ENCODE measurements at places on chromosomes 11 and 22.

GRCh38 chr11:63944987-63945386 is 6.2 kb downstream of the NAA40 start:
- DNase-seq: no peak

DNA sequence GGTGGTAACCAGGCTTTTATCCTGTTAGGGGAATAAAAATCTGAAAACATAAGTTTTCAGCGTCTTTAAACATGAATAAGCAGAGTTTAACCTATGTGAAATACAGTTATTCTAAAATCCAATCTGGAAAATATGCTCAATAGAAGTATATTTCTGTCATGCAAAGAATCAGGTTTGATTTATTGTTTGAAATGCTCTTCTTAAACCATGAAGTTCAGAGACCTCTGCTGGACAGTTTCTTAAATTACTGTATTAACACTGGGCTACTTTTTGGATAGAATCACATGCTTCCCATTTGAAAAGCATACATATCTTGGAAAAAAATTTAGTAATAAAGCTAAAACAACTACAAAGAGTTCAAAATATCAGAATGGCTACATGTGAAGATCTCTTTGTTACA is 25.4 kb downstream of the APIP start:
- no peak for DNase-seq

GRCh38 chr22:22910272-22911240 is 22.9 kb downstream of the IGLL5 start:
- DNase-seq: no peak

DNA sequence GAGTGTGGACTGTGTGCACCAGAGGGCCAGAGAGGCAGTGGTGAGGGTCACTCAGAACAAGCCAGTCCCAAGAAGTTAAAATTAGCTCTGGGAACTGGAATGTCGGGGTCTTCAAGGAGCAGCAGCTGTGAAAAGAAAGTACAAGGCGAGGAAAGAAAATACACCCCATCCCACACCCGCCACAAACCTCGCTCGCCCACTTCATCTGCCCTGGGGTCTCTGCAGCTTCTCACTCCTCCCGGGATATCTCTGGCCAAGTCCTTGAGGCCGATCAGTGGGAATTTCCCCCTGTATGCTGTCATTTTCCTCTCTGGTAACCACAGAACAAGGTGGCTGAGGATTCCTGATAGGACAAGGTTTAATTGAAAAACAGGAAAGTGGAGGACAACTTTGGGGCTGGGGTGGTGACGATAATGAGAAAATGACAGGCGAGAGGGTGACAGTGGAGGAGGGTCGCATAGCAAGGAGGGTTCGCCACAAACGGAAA is 36.3 kb upstream of the TIMP3 start:
- DNase-seq: no peak

DNA sequence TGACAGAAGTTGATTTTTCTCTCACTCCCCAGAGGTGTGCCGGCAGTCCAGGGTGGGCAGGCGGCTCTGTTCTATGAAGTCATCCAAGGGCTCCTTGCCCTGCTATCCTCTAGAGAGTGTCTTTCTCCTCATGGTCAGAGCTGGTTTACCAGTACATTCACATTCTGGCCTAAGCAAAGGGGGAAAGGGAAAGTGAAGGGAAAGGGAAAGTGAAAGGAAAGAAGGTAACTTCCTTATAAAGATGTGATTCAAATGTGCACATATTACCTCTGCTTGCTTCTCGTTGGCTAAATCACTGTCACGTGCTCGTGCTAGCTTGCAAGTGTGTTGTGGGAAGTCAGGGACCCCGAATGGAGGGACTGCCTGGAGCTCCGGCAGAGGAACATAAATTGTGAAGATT is 2.9 kb upstream of the HTATIP2 start:
- DNase-seq: no peak

GRCh38 chr22:29299136-29299900 is 7.1 kb upstream of the GAS2L1 start:
- DNase-seq: no peak

GRCh38 chr11:100849009-100849900 is 162.2 kb downstream of the ARHGAP42 start:
- DNase-seq: no peak

GRCh38 chr11:109853156-109853776 is 239.9 kb upstream of the ZC3H12C start:
- no peak for DNase-seq

GRCh38 chr22:11253000-11253511 is 4274.9 kb upstream of the OR11H1 start:
- DNase-seq: no peak

GRCh38 chr22:48238284-48238915 is 1476.0 kb downstream of the TBC1D22A start:
- DNase-seq: no peak

Measured in NCI-H187 treated with DMSO at 0.1 percent for 48 hours (cell line).